ENCODE measurements at places on chromosomes 3 and 15.

DNA sequence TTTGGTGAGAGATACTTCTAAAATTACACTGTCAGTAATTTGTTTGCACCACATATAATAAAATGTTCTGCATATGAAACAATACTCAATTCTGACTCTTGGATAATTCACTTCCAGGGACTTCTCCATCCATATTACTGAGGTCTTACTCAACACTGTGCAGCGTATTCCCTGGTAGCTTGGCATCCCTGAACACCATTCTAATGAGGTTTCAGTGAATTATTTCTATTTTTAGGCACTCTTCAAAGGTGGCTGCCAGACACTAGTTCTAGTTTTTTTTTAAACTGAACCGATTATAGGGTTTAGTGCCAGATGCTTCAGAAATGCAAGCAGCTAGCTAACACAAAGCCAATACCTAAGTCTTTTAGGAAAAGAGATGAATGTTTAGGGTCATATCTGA is 283.3 kb downstream of the FEZF2 start:
- no peak for DNase-seq

DNA sequence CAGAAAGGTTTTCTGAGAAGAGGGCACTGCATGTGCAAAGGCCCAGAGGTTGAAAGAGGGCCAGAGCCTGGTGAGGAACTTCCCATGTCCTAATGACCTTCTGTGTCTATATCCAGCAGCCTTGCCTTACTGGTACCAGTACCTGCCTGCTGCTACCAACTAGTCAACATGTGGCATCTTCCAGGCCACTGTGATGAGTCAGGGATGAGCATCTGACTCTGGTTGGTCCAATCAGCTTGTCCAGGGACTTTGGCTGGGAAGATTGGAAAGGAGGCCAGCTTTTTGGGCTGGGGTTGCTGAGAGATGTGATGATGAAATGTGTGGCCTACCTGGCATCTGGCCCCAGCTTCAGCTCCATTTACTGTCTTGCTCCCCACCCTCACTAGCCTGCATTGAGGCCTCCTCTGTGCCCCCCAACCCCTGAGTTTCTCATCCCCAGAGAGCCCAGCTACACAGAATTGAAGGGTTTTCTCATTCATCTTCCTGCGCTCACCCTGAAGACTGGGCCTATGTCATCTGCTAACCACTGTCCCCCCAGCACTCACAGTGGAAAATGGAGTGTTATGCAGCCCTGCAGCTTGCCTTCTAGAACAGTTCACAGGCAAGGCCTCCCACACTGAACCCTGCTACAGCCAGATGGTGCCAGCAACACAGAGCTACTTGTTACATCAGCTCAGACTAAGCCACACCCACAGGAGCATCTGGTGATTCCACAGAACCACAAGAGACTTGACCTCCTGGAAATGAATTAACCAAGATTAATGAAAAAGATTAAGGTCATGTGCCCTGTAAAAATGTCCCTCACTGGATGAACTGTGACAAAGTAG is 1.3 kb upstream of the TWF2 start:
- peak; percentile 80 for DNase-seq

DNA sequence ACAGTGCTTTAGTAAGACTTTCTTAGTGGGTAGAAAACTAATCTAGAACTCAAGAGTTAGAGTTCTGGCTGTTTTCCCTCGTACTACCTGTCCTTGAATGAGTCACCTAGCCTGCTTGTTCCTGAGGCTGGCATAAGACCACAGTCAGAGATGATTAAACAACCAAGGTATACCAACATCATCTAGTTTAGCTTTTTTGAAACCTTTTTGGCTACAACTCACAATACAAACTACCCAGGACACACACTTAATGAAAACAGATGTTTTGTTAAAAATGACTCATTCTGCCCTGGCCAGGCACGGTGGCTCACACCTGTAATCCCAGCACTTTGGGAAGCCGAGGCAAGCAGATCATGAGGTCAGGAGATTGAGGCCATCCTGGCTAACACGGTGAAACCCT is 4.6 kb downstream of the MCCC1 start:
- DNase-seq, result no peak

- no peak for DNase-seq
Measured at GRCh38 chr3:26229801-26230200, 392.8 kb upstream of the LRRC3B start.

GRCh38 chr15:27906802-27907201 is 192.3 kb downstream of the OCA2 start:
- no peak for DNase-seq

DNA sequence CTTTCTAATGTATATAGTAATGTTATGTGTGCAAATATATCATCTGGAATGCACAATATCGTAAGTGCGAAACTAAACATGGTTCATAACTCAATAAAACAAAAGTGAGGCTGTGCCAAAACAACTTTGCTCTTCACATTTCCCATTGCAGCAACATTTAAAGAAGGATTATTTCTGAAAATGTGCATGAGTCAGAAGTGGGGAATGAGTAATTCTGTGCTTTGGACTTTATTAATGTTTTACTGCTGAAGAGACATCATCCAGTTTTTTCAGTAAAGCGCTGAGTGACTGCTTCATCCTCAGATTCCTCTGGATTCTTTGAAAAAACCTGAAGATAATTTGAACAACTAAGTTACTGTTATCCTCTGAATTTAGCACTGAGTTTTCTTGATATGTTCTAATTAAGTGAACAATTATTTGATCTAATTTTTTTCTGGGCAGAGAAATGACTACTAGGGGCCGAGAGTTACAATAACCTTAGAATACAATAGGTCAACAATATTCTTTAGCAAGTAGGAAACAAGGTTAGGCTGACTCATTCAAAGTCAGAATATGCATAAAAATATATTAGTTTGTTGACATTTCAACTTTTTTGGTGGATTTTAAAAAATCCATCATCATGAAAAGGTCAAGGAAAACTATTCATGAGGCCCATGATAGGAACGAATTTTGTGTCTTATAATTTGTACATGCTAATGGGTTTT is 20.0 kb upstream of the PLCL2 start:
- no peak for DNase-seq

DNA sequence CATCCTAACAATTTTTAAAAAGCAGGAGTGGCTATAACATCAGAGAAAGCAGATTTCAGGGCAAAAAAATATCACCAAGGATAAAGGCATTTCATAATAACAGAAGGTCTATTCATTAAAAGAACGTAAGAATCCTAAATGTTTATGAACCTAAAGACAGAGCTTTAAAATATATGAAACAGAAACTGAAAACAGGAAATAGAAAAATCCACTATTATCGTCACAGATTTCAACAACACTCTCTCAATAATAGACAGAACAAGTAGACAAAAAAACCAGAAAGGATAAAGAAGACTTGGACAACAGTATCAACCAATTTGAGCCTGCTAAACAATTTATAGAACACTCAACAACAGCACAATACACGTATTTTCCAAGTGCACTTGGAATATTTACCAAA is 71.4 kb downstream of the FBXL22 start:
- DNase-seq, result peak; percentile 8

GRCh38 chr3:173957646-173958045 is 560.1 kb downstream of the NLGN1 start:
- no peak for DNase-seq

GRCh38 chr3:59818033-59818918 is 768.5 kb upstream of the CFAP20DC start:
- DNase-seq, result no peak

DNA sequence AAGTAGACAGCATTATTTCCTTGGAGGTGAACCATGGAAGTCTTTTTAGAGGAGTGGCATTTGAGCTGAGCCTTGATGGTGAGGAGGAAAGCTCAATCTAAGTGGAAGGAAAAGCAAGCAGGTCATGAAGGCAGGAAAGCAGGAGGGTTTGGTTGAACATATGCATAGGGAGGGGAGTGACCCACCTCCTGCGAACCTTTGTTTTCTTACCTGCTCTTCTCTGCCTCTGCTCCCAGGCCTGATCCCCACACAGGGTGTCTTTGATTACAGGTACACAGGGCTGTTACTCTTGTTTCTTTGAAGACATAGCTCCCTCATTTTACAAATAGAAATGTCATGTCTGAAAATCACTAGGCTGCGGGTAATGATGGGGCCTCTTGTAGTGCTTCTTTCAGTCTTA is 248.1 kb upstream of the TPRG1 start:
- no peak for DNase-seq

DNA sequence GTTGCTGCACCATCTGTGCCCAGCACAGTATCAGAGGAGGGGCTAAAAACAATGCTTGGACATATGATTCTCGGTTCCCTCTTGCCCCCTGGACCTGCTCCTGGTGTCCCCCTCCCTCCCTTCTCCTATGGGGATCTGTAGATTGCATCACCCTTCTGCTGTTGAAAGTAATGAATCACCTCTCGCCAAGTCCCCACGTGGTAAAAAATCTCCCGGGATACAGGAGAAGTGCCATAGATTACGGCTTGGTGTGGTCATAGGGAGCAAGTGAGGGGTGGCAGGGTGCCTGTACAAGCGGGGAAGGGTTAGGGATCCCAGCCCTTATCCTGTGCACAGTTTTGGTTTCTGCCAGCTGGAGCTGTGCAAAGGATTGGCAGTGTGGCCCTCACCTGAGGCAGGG is 37.7 kb downstream of the AMOTL2 start:
- no peak for DNase-seq

- DNase-seq, result no peak
Measured at GRCh38 chr3:99669879-99670555, 31.6 kb downstream of the COL8A1 start.

DNA sequence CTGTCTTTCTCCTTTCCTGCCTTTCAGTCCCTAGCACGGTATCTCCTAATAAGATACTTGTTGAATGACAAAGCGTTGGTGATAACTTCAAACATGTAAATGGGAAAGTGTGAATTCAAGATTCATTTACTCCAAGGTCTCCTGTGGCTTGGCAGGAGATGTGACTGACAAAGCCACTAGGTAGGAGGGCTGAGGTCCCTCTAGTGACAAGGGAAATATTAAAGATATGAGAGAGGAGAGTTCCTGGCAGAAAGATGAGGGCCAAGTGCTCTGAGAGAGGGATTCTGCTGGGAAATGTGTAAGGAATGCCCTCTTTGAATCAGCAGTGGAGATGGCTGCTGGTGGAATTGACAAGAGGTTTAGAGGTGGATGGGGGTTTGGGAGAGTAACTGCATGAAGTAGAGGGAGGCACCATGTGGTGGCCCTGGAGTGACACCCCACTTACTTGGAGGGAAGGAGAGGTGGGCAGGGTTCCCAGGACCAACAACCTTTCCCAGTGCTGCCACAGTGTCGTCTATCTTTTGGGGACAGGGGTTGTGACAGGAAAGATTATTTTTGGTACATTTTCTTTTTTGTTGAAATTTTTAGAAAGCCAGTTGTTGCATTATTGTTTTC is 43.0 kb upstream of the SCAANT1 start:
- DNase-seq, result no peak

DNA sequence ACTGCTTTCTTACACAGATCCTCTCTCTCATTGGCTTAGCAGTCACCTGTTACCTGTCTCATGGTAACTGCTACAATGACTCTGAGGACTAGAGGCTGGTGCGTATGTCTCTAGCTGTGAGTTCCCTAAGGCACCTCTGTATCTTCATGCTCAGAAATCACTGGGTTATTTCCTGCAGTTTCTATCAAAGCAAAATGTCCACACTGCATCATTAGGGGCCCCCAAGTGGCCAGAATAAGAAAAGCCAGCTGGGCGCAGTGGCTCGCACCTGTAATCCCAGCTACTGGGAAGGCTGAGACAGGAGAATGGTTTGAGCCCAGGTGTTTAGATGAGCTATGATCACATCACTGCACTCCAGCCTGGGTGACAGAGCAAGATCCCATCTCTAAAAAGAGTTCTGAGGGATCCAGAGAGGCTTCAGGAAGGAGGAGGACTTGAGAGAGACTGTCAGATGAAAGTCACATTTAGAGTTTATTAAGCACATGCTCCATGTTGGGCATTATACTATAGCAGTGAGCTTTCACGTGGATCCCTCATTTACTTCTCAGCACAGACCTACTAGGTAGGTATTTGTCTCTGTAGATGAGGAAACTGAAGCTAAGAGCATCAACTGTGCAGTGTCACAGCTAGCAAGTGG is 2.3 kb upstream of the VPS18 start:
- peak; percentile 55 for DNase-seq

- DNase-seq, result no peak
Measured at GRCh38 chr3:12638105-12638504, 25.8 kb downstream of the RAF1 start.

- DNase-seq, result no peak
Measured at GRCh38 chr3:114400371-114400770, 106.5 kb downstream of the TIGIT start.

GRCh38 chr3:4462369-4463040 is 4.6 kb downstream of the SUMF1 start:
- no peak for DNase-seq

DNA sequence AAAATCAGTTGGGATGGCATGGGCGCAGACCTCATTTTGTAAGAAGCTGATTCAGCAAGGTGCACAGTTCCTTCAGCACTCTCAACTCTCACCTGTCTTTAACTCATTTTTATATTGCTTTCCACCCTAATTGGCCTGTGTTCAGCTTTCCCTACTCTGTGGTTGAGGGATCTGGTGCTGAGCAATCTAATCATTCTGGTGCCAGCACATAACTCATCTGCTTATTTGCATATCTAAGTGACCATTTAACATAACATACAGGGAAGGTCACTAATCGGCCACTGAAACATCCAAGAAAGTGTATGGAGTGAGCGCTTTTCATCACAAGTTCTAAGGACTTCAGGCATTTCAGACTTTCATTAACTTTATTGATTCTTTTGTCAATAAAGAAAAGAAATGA is 303.4 kb upstream of the ROPN1 start:
- no peak for DNase-seq

- no peak for DNase-seq
Measured at GRCh38 chr15:29203718-29204368, 65.8 kb downstream of the NSMCE3 start.

GRCh38 chr3:58518291-58518789 is 18.6 kb downstream of the ACOX2 start:
- DNase-seq, result no peak

- no peak for DNase-seq
Measured at GRCh38 chr15:68465861-68466560, 34.0 kb upstream of the ITGA11 start.

DNA sequence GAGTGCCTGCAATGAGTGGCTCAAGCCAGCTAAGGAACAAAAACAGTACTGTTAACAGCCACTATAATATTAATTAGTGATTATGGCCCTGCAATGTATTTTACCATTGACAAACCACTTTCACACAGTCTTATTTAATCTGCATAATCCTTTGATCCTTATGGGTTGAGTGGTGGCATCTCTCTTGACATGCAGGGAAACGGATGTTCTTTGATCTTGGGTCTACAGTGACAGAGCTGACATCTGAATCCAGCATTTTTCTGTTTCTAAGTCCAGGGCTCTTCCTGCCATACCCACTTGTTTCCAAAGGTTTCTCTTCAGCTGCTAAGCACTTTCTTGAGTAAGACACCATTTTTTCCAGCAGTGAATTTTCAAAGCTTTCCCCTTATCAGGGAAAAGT is 277.7 kb upstream of the ROPN1 start:
- DNase-seq, result no peak

GRCh38 chr3:65999606-66000005 is 39.1 kb downstream of the MAGI1 start:
- DNase-seq, result no peak

GRCh38 chr15:75031848-75032247 is 8.5 kb downstream of the PPCDC start:
- no peak for DNase-seq

Data from CD4-positive, alpha-beta T cell treated with Interleukin-2 at 100 ng/mL for 4 hours (primary cell).